ENCODE measurements at places on chromosomes 13 and 19.

DNA sequence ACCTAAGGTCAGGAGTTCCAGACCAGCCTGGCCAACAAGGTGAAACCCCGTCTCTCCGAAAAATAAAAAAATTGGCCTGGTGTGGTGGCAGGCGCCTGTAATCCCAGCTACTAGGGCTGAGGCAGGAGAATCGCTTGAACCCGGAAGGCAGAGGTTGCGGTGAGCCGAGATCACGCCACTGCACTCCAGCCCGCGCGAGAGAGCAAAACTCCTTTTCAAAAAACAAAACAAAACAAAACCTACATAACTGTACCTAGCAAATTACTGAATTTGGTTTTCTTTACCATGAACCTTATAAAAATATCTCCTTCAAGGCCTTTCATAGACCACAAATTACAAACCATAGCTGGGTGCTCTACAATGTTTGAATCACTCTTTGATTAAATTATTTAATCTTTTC, 760 bp downstream of the ZNF91 start:
- no peak for DNase-seq

DNA sequence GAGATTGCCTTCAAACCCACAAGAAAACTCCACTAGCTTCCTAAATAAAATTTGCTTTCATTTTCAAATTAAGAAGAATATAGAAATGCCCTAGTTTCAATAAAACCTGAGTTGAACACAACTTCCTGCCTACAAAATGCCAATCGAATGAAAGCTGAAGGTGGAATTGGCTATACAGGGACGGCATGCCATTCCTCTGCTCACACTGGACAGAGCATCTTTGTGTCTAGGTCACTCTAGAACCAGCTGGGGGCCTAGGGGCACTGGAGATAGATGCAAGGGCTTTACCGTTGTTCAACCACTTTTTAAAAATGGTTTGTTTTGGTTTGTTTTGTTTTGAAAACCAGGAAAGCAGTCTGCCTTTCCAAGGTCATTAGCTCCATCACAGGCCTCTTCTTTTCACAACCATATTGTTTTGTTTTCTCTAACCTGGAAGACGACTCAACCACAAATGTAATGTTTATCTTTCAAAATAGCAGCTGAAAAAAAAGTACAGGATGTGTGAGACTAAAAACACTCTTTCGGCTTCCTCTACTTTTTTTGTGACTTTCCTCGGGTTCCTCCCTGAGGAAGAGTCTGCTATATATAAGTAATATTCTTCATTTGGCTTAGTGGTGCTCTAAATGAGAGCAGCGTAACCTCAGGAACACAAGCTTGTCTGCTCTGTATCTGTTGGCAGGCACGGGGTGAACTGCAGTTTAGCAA, 11.9 kb upstream of the ITM2B start:
- DNase-seq = no peak

DNA sequence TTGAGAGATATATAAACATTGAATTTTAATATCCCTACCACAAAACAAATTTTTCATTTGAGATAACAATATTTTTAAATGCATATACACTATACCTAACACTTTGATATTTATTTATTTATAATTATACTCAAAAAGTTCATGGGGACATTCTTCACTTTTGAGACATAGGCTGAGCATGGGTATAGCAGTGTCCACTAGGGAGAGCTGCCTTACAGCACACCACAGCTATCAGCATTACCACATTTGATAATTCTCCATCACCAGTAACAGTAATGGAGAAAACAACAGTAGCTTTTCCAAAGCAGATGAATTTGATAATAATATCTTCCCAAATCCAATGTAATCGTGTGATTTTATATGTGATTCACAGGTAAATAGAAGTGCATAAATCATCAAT, 626.1 kb downstream of the DACH1 start:
- DNase-seq = no peak

DNA sequence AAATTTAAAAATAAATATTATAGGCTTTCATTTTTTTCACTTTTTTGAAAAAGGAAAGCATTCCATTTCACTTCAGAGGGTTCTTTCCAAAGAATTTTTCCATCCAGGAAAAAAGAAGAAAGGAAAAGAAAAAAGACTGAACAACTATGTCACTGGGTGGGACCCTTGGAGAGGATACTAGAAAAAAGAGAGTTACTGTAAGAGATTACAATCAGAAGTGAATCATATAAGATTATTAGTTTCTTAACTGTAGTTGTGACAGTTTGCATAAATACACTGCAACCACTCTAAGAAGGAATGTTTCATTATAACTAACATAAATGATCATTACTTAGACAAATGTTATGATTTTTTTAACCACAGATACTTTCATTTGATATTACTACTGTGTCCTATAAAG, 87.8 kb downstream of the KLF12 start:
- DNase-seq = no peak

GRCh38 chr19:16258440-16258903, 60.8 kb downstream of the AP1M1 start:
- DNase-seq = no peak

DNA sequence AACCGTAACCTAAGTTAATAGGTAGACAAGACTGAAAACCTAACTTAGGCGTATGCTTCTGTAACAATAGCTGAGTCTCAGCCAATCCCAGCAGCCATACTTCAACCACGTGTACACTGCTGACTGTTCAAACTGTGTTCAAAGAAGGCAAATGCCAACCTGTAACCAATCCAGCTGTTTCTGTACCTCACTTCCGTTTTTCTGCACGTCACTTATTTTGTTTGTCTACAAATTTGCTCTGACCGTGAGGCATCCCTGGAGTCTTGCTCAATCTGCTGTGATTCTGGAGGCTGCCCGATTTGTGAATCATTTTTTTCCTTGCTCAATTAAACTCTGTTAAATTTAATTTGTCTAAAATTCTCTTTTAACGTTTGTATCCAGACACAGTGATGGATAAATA, 59.2 kb downstream of the EDNRB start:
- DNase-seq = no peak

- DNase-seq = no peak
Measured at GRCh38 chr19:38691938-38692457, 44.5 kb downstream of the ACTN4 start.

- DNase-seq = peak; percentile 95
Measured at GRCh38 chr13:27379694-27380641, 44.5 kb upstream of the GTF3A start.

GRCh38 chr13:62251734-62252133, 836.1 kb upstream of the PCDH20 start:
- DNase-seq = no peak

DNA sequence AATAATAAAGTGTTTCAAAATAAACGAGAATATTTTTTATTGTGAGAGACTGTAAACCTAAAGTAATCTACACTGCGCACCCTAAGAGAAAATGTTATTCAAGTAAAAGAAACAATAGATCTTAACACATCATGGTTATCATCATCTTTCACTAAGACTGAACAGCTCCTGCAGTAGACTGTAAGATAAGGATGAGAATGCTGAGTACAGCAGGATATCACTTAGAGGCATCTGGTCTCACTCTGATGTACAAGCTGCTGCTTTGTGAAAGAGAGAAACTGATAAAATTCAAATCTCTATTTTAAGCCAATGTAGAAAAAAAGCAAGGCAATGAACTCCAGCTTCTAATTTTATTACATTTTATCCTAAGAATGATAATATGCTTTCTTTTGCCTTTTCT, 261.7 kb upstream of the HTR2A start:
- DNase-seq = no peak

DNA sequence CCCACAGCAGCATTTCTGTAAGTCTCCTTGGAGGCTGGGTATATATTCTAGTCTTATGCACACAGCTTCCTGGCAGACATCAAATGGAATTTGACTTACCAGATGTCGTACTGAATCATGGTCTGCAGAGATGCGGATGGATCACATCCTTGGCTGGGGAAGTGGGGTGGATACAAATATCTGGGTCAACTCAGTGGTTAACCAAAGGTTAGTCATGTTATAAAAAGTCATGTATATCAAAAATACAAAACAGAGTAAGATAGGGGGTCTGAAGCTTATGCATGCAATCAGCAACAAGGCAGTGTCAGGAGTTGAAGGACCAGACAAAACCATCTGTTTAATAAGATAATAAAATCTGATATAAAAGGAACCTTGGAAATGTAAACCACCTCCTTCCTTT, 61.9 kb downstream of the WASF3 start:
- DNase-seq = no peak

DNA sequence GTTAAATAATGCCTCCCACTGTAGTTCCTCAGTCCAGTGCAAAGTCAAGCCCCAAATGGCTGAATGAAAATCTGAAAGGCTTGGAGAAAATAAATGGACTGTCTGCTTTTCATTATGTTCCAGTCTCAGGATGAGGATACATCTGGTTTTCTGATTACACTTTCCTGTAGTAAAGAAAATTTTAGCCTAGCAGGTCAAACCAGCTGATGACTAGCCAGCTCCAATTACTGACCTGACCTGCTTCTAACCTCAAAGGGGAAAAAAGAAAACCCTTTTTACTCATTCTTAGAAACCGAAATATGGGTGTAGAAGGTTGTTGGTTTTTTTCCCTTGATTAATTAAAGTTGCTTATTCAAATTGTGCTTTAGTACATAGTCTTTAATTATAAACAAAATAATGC, 418.4 kb downstream of the EFNB2 start:
- no peak for DNase-seq

DNA sequence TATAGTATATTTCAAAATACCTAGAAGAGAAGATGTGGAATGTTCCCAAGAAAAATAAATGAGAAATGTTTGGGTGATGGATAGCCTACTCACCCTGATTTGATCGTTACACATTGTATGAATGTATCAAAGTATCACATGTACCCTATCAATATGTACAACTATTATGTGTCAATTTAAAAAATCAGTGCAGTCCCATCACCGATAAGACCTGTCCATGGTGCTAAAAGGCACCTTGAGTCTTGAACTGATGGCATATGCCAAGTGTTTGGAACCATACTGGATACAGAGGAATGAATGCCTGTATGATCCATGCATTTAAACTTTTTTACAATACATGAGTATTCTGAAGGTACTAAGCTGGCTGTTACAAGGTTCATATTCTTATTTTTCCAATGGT, 50.2 kb upstream of the ZNF835 start:
- no peak for DNase-seq

DNA sequence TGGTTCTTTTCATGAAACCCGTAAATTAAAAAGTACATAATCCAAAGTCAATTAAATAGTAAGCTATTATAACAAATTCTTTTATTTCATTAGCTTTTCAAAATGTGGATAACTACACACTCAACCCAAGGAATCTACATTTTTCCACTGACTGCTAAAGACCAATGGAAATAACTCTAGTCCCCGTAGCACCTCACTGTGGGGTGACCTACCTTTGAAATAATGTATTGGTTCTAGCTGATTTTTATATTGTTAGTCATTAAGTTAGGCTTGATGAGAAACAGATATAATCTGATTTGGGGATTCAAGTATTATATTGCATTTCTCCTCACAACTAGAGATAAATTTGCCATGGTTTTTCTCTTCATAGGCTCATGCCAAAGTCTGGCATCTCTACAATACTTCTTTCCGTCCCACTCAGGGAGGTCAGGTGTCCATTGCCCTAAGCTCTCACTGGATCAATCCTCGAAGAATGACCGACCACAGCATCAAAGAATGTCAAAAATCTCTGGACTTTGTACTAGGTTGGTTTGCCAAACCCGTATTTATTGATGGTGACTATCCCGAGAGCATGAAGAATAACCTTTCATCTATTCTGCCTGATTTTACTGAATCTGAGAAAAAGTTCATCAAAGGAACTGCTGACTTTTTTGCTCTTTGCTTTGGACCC, 37.3 kb downstream of the KL start:
- no peak for DNase-seq

DNA sequence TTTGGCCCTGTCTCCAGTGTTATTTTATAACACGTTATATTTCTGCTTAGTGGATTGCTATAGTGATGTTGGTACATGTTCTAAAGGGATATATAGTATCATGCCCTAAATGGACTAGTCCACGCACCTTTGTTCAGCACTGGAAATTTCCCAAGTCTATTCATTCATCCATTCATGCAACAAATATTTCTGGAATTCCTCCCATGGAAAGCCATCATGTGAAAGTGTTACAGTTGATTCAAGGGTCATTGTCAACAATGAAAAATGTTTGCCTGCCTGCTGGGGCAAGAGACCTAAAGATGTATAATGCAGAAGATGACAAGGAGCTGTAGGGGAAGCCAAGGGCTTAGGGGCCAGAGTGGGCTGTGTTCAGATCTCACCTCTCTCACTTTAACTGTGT, 10.8 kb upstream of the HSPH1 start:
- DNase-seq = no peak

DNA sequence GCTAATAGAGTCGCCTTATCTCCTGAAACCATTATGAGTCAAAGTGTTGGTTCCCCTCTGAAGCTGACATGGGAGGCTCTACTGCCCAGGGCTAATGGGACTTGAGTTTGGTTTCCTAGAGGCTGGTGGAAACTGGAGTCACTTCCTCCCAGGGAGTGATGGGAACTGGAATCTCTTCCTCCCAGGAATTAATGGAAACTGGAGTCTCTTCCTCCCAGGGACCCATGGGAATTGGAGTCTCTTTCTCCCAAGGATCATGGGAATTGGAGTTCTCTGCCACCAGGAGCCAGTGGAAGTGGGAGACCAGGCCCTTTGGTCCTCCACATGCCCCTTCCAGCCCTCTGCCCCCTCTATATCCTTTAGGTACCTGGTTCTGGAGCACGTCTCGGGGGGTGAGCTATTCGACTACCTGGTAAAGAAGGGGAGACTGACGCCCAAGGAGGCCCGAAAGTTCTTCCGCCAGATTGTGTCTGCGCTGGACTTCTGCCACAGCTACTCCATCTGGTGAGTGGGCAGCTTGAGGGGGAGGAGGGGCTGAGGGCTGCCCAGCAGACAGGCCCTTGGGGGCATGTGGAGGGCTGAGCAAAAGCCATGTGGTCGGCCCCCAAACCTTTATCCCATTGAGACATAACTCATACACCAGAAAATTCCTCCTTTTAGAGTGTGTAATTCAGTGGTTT, 5.5 kb downstream of the BRSK1 start:
- no peak for DNase-seq

DNA sequence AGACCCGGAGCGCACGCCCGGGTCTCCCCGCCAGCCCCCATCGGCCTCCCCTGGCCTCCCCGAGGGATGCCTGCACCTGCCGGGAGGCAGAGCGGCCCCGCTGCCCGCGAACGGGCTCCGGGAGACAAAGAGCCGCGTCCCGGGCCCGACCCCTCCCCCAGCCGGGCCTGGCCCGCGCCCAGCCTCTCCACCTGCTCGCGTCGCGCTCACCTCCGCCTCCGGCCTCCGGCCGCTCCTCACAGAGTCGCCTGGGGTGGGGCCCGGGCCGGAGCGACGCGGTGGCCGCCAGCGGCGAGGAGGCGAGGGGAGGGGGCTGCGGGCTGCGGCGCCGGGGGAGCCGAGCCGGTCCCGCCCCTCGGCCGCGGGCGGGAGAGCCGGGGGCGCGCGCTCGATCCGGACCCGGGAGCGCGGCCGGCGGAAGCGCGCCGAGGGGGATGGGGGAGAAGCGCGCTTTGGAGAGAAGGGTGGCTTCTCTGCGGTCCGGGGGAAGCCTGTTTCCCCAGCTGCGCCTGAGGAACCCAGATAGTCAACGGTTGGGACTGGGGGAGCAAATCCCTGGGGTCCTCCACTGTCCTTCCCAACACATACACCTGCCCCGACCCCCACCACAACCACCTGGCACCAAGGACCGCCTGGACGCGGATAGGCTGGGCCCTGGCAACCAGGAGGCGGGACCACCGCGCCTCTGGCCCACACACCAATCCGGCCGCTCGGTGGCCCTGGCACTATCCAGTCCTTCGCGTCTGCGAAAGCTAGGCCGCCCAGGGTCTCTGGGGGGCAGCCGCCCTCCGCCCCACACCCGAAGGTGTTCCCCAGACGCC, at the start of gene PRR36:
Gene PRR36 (minus strand): TSS at position 315 of the 821 bp plus-strand sequence. CDS start 701 bp downstream, outside the sequence.
- DNase-seq = peak; percentile 93

All from H1 (cell line).